Activated naive CD4-positive, alpha-beta T cell (primary cell): ENCODE measurements at places on chromosomes 3 and 15.

DNA sequence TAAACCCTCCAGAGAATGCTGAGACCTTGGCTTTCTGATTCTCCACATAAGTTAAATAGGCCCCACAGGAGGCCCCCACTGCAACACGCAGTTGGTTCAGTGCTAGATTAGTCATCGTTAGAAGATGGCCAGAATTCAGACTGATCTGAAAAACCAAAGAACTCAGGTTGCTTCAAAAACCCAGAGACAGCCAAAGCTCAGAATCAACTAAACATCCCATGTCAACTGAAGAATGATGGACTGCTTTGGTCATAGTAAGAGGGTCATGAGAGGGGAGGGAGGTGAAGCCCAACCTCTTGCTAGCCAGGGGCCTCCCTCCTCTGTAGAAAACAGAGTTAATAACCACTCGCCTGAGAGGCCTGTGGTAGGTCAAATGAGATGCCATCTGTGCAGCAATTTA, 93.1 kb downstream of the AKAP13 start:
- no peak for DNase-seq

DNA sequence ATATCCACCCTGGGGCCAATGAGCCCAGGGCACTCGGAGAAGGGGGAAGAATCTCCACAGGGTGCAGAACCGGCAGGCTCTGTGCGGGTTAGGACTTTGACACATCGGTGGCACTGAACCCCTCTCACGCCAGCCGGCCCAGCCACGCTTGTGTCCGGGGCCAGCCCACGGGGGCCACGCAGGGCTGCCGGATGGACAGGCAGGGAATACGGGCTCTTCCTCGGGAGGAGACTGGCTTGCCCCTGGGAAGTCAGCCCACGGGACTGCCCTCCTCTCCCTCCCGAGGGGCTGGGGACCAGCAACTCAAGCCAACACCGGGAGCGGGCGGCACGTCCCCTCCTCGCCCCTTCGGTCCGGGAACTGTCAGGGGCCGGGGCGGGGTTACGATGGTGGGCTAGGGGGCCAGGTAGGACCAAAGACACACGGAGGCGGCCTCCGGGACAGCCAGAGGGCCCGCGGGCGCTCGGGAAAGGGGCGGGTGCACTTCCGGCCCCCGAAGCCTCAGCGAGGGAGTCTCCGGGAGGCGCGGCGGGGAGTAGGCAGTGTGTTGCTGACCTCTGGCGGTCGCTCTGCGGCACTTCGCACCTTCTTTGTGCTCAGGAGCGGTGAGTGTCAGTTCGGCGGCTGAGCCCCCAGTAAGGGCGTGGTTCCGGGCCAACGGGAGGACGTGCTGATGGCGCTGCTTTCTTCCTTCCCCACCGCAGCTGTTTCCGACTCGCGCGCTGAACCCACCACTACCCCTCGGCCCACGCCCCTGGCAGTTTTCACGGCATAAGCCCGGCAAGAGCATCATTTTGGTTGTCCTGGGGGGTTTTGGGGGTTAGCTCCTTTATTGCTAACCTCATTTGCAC, 5.1 kb upstream of the CYP8B1 start:
- peak; percentile 58 for DNase-seq

GRCh38 chr15:44719293-44719999, 8.1 kb downstream of the B2M start:
- no peak for DNase-seq

GRCh38 chr3:125611908-125612307, 16.6 kb upstream of the OSBPL11 start:
- no peak for DNase-seq

DNA sequence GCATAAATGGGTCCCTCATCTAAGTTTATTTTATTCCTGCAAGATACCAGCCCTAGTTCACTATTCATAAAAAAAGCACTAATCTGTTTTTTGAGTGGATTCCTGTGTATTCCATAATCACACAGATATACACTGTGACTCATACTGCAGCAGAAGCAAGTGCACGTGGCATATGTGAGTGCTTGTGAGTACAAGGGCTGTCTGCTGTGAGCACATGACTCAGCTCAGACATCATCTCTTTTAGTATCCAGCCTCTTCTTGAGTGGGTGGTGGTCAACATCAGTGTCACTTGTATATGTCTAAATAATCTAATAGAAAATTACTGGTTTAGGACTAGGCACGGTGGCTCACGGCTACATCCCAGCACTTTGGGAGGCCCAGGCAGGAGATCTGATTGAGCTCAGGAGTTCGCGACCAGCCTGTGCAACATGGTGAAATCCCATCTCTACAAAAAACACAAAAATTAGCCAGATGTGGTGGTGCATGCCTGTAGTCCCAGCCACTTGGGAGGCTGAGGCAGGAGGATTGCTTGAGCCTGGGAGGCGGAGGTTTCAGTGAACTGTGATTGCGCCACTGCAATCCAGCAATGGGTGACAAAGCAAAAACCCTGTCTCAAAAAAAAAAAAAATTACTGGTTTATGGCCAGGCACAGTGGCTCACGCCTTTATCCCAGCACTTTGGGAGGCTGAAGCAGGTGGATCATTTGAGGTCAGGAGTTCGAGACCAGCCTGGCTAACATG, 49.8 kb downstream of the NIPA2 start:
- no peak for DNase-seq

DNA sequence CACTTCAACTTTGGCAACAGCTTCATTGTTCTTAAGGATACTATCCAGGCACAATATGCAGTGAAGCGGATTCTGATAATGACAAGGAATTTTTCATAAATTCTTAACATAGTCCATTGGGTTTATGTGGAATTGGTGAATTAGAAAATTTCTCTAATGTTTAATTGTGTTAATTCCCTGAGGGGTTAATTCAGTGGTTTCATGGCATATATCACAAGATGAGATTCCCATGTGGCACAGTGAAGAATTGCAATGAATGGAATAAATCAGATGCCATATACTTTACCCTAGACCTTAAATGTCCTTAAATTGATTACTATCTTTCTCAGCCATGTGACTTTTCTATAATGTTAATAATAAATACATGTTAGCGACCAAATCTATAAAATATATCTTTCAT, 1244.1 kb downstream of the ROBO2 start:
- no peak for DNase-seq

DNA sequence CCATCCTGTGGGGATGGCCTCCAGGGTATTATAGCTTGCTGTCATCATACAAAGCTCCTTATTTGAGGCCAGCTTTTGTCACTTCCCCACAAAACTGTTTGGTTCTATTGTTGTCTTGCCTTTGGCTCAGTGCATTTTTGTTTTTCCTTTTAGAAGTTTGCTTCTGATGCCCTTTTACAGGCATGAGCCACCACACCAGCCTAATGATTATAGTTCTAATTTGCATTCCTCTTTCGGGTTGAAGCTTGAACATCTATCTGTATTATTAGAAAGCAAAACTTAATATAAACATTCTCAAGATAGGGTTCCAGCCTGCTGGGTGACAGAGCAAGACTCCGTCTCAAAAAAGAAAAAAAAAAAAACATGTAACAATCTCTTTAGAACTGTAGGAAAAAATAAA, 39.8 kb downstream of the SMARCC1 start:
- DNase-seq, result no peak

- DNase-seq, result no peak
Observed at GRCh38 chr15:78998526-78998925, 53.7 kb upstream of the CTSH start.
